ENCODE measurements at places on chromosomes 6 and 20.

- DNase-seq, result no peak
Measured at GRCh38 chr6:132115714-132116366, 164.7 kb upstream of the CCN2 start.

GRCh38 chr20:16752082-16752481, 3.9 kb downstream of the OTOR start:
- no peak for DNase-seq

- no peak for DNase-seq
Measured at GRCh38 chr20:46087161-46087560, 2.6 kb downstream of the NCOA5 start.

DNA sequence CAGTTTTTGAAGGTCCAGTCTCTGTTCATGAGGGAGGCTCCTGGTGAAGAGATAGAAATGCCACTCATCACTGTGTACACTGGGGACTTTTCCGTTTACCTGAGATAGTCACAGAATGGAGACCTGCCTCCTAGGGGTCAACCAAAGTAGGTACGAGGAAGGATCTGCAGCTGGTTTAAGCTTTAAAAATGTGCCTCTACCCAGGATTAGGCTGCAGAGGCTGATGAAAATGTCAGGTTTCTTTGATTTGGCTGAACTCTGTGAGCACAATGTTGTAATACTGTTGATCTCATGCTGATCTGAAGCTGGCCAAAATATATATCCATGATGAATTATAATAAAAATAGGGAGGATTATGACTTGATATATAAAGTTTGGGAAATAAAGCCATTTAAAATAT, 182.7 kb downstream of the ADAT2 start:
- DNase-seq, result no peak

GRCh38 chr6:42818878-42819277, 37.0 kb downstream of the BICRAL start:
- no peak for DNase-seq

DNA sequence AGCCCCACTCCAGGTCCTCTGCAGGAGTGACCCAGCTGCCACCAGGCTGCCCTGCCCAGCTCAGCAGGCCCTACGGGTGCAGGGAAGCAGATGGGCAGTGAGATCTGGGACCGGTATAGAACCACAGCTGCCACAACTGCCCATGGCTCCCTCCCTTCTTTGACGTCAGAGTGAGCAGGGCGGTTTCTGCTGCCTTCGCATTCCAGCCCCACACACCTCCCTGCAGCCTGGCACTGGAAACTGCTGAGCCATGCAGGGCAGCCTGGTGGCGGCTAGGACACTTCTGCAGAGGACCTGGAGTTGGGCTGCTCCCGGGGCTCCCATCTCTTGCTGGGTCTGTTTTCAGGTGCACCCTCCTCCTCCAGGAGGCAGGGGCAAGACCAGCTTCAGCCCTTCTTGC, 101.6 kb upstream of the CD93 start:
- DNase-seq, result no peak

GRCh38 chr6:97114645-97115044, 168.4 kb downstream of the MMS22L start:
- DNase-seq, result no peak

- DNase-seq, result no peak
Measured at GRCh38 chr6:151098166-151098565, 141.6 kb upstream of the AKAP12 start.

GRCh38 chr20:35235881-35236280, 9.4 kb downstream of the MMP24 start:
- DNase-seq, result no peak

All from HL-60 (cell line).